Cortex of kidney (tissue), 1 donor: ENCODE measurements at places on chromosomes 11 and 22.

- no peak for DNase-seq
Measured at GRCh38 chr11:86370171-86370570, 4.5 kb upstream of the CCDC81 start.

DNA sequence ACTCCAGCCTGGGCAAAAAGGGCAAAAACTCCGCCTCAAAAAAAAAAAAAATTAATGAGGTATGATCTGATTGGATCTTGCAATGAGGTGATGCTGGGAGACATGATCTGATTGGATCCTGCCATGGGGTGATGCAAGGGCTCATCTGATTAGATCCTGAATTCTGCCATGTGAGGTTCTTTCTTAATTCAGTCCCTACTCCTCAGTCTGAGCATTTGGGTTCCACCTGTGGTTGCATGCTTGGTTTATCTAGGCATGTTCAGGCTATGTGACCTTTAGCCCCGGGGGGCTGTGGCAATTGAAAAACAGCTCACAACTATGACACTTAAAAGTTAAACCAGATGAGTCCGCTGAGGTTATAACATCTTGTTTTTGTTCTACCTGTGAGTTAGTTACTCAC, 4.8 kb upstream of the TRIM6 start:
- no peak for DNase-seq

GRCh38 chr11:6062691-6063358, 32.3 kb upstream of the OR56A1 start:
- no peak for DNase-seq

DNA sequence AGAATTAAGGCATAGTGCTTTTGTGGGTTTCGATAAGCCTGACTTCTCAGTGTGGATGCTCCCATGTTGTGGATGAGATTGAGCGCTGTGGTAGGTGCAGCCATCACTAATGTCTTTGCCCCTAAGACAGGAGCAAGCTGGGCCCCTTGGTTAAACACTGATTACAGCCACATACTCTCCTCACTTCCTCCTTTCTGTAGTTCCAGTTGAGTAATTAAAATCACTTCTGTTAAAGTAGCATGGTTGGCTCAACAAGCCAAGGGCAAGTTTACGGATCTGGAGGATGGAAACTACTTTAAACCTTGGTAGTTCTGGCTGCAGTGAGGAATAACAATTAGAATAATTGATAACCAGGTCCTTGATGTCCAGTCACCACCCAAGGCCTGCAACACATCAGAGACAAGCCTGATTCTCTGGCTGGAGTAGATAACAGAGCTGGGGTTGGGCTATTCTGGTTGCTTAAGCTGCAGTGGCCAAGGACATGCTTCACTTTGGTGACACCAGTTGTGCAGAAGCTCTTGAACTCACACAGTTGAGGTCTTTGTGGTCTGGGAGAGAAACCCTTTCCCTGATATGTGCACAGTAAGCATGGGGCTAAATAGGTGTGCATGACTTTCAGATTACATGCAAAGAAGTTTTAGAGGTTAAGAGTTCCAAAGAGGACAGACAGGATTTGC, 81.3 kb downstream of the KIRREL3 start:
- DNase-seq = no peak

DNA sequence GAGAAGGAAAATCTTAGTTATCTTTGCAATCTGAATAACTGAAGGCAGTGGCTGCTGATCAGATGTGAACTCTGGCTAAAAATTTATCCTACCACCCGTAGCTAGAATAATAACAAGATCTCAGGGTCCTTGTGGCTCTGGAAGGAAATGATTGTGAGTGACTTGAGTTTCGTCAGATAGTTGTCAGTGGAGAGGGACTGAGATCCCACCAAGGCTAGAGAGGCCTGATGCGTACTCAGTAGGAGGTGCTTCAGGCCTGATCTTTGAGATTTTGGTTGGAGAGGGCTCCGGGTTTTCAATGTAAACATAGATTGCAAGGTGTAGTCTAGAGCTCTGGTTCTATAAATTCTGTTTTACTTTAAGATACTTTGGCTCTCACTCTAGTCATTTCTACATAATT, 1.4 kb downstream of the MADD start:
- no peak for DNase-seq

DNA sequence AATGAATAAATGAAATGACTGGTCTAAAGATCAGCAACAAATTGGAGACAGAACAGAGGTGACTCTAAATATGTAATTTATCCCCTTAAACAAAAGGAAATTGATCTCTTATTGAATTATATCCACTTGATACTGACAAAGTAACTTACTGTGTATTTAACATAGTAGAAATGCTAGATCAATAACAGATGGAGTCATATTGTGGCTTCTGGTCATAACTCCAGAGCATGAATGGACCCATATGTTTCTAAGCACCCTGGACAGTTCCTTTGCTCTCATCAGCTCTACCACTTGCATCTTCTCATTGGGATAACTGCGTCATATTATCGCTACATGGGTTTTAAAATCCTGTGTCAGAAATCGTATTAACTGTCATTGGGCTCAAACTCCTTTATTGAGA, 222.3 kb downstream of the ETS1 start:
- no peak for DNase-seq

- no peak for DNase-seq
Measured at GRCh38 chr22:23054531-23055257, 15.6 kb upstream of the GNAZ start.

- DNase-seq = no peak
Measured at GRCh38 chr11:116602637-116602942, 170.2 kb downstream of the BUD13 start.

DNA sequence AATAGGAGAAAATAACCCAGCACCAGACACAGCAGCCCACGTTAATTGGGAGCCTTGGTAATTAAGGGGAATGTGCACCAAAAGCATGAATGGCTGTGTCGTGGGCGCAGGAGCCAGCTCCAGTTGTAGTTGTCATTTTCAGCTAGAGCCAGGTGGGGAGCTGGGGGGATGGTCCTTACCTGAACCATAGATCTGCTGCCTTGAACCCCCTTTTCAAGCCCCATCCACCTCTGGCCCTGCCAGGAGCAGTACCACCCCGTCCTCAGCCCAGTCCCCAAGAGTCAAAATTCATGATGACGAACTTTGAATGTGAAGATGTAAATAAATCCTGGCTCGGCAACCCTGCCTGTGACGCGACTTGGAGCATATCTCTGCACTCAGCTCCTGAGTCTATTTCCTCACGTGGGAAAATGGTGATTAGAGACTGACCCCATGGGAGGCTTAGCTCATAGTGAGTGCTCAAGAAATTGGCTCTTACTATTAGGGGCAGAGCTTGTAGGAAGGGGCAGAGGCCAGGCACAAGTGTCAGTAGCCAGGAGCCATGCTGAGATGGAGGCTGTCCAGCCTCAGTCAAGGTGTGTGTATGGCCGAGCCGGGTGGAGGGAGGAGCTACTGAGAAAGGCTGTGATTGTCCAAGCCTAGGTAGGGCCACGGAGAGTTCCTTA, 794 bp upstream of the FXYD6 start:
- DNase-seq = no peak

- DNase-seq = no peak
Measured at GRCh38 chr11:110098645-110099044, 5.5 kb downstream of the ZC3H12C start.

DNA sequence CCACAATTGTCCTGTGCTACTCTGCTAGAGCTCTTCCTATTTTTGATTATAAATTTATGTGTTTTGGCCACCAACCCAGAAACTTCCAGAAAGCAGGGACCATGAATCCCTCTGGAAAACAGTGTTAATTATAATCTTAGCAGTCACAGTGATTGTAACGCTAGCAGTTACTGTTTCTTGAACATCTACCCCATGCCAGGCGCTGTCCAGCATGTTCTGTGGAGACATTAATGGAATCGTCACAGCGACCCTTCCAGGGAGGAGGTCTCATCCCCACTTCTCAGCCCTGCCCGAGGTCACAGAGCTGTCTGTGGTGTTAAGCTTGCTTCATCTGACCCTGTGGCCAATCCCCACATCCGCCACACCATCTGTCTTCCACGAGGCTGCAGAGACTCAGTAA, 13.9 kb upstream of the PNPLA5 start:
- no peak for DNase-seq

DNA sequence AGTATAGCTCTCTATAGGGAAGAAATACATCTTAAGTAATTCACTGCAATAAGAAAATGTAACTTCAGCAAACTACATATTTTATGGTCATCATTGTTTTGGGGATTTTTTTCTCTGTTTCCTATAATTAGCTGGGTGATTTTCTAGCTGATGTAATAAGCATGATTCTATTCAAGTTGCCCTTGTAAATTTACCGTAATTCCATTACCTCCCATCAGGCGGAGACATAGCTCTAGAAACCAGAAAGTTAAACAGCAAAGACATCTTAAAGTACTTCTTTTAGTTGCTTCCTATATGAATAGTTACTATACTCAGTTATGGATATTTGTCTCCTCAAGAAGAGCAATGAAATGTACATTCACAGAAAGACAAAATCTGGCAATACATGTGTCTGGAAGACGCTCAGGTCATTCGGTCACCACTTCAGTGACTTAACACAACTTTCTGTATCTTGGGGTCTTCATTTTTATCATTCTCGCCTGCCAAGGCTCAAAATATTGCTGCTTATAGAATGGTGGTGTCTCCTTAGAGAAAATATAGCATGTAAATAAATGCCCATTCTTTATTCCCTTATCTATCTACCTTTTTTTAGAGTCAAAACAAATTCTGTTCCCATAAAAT, 239.9 kb upstream of the ZC3H12C start:
- DNase-seq = no peak

DNA sequence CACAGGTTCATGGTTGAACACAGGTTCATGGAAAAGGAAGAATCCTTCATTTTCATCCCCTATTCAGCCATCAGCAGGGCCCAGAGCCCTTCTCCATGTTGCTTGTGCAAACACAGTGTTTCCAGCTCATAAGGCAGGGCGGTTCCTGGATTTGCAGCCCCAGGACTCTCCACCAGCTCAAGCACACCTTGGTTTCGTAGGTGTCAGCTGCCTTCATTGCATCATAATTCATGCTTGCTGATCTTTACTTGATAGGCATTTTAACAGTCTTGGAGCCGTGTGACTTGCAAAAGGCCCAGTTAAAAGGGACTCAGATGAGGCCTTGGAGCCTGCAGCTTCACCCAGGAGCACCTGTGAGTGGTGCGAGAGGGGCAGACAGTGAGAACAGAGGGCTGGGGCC, 318.1 kb upstream of the B3GAT1 start:
- no peak for DNase-seq

- no peak for DNase-seq
Measured at GRCh38 chr22:44049486-44050231, 25.6 kb downstream of the PARVB start.

- no peak for DNase-seq
Measured at GRCh38 chr11:112999520-112999919, 38.3 kb downstream of the NCAM1 start.

DNA sequence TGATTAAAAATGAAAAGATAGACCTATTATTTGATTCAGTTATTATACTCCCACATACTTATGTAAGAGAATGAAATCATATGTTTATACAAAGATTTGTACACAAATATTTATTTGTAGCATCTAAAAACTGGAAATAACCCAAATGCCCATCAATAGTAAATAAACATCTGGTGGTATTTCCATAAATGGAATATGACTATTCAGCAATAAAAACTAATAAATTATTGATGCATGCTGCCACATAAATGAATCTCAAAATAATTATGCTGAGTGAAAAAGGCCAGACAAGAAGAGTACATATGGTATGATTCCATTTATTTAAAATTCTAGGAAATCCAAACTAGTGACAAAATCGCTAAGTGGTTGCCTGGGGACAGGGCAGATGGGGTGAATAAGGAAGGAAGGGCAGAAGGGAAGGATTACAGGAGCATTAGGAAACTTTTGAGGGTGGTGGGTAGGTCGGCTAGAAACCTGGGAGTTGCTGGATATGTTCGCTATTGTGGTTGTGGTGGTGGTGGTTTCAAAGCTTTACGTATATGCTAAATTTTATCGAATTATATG, 41.5 kb downstream of the JAM3 start:
- no peak for DNase-seq

- no peak for DNase-seq
Measured at GRCh38 chr11:22197139-22198005, 4.5 kb downstream of the ANO5 start.

DNA sequence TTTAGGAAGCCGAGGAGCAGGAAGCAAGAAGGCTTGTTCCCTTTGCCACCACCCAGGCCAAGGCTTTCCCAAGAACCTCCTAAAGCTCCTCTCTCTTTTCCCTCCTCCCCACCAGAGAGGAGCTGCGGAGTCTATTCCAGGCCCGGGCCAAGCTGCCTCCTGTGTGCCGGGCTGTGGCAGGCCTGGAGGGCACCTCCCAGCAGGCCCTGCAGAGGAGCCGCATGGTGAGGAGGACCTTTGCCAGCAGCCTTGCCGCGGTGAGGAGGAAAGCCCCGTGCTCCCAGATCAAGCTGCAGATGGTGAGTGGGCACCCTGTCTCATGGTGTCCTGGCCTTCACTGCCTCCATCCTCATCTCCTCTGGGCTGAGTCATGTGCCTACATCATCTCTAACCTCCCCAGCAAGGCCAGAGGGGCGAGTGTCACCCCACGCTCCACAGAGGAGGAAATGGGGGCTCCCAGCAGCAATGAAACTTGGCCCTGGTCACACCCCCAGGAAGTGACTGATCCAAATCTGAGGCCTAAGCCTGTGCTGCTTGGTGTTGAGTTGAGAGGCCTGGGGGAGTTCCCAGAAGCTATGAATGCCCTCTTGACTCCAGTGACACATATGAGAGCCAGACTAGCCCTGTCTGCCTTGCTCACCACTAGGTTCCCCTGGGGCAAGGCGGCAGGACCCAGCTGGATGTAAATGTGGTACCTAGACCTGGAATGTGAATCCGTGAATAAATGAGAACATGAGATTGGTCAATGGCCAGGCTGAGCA, 104.2 kb downstream of the MYO18B start:
- no peak for DNase-seq

- DNase-seq = no peak
Measured at GRCh38 chr22:39241794-39242594, 2.8 kb downstream of the PDGFB start.

GRCh38 chr11:76638270-76639197, 32.0 kb downstream of the LRRC32 start:
- DNase-seq = no peak

DNA sequence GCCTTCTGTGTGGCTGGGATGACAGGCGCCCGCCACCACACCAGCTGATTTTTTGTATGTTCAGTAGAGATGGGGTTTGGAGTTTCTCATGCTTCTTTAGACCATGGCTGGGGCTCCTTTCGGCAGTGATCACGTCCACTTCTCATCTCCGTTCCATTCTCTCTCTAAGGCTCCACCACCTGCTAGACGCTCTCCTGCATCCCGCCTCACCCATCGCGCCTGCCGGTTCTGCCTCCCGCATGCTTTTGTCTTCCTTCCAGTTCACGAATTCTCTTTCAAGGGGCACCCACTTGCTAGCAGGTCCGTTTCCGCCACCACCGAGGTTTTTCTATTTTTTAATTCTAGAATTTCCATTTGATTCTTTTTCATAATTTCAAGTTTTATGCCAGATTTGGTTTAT, 22.0 kb upstream of the SYT8 start:
- DNase-seq = no peak

- DNase-seq = no peak
Measured at GRCh38 chr11:67820081-67820480, 145.7 kb upstream of the ALDH3B2 start.

- DNase-seq = no peak
Measured at GRCh38 chr11:74992852-74993251, 4.1 kb downstream of the NEU3 start.
